ENCODE measurements at places on chromosomes 13 and 19. TPM values are rescaled to one million over a fixed set of nuclear protein-coding genes. Genes with fewer than 3 reads are reported as not detected.

- no peak for DNase-seq
These were observed 18.6 kb upstream of the POSTN start for GRCh38 chr13:37617173-37617572.

- no peak for DNase-seq
These were observed 550.5 kb downstream of the IRS2 start for GRCh38 chr13:109235901-109236300.

DNA sequence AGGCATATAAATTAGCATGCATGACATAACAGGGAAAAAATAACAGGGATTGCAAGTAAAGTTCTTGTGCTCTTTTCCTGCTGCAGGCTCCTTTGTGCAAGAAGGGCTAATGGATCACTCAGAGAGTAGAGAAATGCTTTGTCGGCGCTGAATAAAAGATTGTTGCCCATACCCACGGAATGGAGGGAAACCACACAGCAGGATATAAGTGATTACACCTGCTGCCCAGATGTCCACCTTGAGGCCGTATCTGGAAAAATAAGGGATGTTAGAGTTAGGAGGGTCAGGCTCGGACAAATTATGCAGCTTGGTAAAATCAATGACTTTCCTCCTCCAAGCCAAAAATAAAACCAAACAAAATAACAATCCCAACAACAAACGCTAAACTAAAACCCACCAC is 322.3 kb downstream of the DCLK1 start:
- no peak for DNase-seq

- no peak for DNase-seq
These were observed 16.1 kb downstream of the LSM14A start for GRCh38 chr19:34188408-34188807.

GRCh38 chr19:3474614-3475013 is 5.7 kb downstream of the SMIM24 start:
- no peak for DNase-seq

Gene ZNF98
- total RNA-seq = 0.24 TPM

Gene SIGLEC8
- total RNA-seq = 1.4 TPM

- no peak for DNase-seq
These were observed 59.9 kb upstream of the TPP2 start for GRCh38 chr13:102536695-102537485.

GRCh38 chr19:6499052-6499790 is 2.9 kb downstream of the TUBB4A start:
- DNase-seq = no peak

GRCh38 chr19:55552620-55553019 is 7.3 kb upstream of the SBK3 start:
- no peak for DNase-seq

GRCh38 chr19:47309038-47309437 is 623 bp upstream of the C5AR1 start:
- no peak for DNase-seq

Gene CEACAM3
- total RNA-seq = not detected

Gene SPIB
- not detected for total RNA-seq

GRCh38 chr19:38544569-38545315 is 73.0 kb downstream of the MAP4K1 start:
- no peak for DNase-seq

GRCh38 chr19:18735324-18735723 is 51.8 kb downstream of the CRTC1 start:
- no peak for DNase-seq

GRCh38 chr13:100528353-100528752 is 60.2 kb downstream of the GGACT start:
- no peak for DNase-seq

GRCh38 chr19:31979949-31980670 is 365.3 kb upstream of the ZNF507 start:
- no peak for DNase-seq

Gene SIGLECL1
- total RNA-seq = not detected

DNA sequence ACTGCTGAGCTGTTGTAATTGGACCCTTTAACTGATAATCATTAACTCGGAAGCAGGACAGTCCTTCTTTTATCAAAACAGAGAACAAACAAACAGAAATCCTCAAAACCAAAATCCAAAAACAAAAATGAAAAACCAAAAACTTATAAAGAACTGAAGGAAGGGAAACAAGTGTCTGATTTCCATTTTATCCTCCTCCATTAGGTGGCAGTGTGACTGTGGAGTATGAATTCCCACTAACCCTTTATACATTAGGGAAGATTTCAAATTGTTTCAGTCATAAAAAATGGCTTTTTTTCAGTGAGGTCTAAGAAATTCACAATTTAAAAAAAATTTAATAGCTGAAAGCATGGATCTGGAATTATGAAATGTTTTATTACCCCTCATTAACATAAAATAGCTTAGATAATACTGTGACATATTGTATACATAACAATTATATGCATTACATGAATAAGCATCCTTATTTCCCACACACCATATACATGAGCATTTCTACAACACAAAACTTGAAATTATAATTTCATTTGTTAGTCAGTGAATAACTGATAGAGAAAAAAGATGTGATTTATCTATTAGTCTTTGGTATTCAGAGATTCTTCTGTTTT is 1074.3 kb upstream of the PCDH9 start:
- no peak for DNase-seq

DNA sequence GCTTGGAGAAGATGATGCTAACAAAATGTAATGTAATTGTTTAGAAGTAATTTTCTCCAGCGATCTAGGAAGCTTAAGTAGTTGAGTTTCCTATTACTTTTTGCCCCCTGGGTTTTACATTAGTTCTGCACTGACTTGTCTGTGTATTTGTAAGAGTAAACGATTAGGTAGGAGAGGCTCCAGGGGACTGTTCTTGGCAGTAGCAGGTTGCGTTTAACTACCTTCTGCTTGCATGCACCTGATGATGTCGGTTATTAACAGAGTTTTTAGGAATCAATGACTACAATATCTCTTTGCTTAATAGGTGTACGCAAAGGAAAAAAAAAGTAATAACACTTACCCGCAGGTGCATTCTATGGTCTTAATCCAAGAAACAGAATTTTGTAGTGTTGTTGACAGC is 18.3 kb upstream of the UGGT2 start:
- DNase-seq = no peak

Gene MYH14
- total RNA-seq = 10.1 TPM

DNA sequence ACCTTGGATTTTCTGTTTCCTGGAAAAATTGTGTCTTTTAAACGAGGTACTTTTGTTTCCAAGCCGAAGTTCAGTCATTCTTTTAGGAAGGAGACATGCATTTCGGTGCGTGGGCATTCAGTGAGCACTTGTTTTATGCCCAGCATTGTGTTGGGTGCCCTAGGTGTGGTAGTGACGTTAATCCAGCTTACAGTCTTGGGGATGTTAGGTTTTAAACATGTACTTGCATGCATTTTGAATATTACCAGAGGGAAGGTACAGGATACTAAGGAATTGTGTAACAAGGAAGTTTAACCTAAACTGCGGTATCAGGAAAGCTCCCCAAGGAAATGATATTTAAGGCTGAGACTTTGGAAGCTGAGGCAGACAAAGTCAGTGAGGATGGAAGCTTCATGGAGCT is 66.3 kb downstream of the ARHGAP35 start:
- no peak for DNase-seq

DNA sequence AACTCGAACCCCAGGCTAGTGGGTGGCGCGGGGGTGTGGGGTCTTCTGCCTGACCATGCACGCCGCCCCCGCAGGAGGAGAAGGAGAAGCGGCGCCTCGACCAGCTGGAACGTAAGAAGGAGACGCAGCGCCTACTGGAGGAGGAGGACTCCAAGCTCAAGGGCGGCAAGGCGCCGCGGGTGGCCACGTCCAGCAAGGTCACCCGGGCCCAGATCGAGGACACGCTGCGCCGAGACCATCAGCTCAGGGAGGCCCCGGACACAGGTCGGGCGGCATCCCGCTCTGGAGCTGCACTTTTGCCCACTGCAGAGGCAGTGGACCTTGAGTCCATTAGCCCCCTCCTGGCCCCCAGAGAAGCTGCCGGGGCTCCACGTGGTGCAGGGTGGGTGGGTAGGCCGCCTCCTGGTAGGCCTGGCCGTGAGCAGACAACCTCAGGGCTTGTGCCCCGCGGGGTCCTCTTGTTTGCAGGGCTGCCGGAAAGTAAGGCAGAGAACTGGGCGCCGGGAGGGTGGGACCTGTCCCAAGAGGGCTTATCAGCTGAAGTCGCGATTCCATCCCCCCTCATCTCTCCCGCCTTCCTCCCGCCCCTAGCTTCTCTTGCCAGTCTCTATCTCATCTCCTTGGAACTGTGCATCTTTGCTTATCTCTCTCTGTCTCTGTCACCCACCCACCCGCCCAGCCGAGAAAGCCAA is 9.9 kb downstream of the CCDC124 start:
- no peak for DNase-seq

Gene SOX21
- total RNA-seq = not detected

DNA sequence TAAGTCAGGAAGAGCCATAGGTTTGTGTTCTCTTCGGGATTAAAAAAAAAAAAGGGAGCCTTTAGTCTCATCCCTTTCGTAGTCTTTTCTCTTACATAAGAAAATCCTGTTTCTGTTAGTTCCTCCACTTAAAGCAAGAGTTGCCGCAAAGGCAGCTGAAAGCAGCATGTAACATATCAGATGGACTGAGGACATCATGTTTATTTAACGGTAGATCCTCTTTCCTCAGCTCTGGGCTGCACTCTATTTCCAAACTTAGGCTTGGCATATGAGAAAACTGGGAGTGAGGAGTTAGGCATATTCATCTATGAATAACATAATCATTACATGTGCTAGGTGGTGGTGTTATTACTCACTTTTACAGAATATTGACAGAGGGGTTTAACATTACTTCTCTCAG is 391.2 kb downstream of the KLF12 start:
- no peak for DNase-seq

Gene SRRM5
- 0.12 TPM for total RNA-seq

Gene FKBP8
- 193 TPM for total RNA-seq

Gene AMH
- 0.25 TPM for total RNA-seq

DNA sequence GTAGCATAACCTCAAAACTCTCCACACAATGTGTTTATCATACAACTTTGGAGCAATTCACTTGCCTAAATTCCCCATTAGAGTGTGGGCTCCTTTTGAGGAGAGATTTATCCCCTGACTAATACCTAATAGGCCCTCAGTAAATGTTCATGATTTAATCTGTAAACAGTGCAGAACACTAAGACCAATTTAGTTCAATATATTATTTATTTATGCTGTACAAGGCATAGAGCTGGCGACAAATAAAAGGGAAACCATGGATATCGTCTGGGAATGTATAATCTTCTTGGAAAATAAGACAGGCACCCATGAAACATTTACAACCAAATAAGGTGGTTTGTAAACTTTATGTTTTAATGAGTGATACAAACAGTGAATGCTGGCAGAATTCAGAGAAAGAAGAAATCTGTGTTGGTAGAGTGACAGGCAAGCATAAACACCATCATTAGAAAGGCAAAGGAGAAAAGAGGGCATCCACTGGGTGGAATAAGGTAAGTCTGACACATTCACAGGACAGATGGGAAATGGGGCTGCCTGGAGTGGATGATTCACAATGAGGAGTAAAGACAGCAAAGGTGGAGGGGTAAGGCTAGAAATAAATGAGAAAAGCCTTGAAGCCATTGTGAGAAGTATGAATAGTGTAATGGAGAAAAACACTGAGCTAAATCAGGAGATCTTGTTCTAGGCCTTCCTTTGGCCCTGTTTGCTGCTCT is 106.1 kb upstream of the MIR17HG start:
- no peak for DNase-seq

DNA sequence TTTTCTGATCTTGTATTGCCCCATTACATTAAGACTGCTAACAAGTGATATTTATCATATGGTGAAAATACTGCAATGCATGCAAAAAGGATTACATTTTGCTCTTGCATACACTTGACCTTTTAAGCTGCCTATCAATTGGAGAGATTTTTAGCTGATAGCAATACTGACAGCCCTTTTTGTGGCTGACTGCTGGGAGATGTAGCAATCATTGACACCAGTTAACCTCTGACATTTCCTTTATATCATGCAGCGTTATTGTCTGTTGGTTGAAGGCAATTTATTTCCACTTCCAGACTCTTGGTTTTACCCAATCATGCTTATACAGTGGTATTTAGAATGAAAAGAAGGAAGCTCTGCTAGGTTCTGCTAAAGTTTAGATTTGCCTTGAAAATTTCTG is 364.0 kb downstream of the LMO7 start:
- DNase-seq = no peak

- no peak for DNase-seq
These were observed 159.0 kb upstream of the UBL3 start for GRCh38 chr13:30009411-30009810.

DNA sequence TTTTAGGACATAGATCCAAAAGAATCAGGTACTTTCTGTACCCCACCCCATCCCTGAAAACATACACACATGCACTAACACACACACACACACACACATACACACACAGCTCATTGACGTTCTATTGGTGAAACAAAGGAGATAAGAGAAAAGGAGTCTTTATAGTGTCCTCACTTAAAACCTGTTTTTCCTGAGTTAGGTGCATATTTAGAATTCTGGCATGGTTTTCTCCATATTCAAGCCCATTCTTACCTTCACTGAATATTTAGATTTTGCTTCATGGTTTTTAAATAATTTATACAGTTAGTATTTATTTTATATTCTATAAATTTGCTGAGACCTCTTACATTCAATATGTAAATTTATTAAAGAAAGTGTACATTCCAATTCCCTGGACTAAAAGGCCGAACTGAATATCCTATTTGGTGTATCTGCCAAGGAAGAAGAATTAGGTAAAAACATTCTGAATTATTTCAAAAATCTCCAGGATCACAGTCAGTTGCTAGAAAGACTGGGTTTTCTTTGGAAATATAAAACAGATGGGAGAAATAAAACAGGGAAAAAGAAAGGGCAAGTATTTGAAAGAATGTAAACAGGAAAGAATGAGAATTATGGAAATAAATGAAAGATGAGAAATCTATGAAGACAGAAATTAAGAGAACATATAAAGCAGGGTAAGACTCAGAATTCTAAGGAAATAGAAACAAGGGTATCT is 556.2 kb downstream of the KCTD12 start:
- DNase-seq = no peak

GRCh38 chr13:51343475-51343874 is 4.0 kb downstream of the SERPINE3 start:
- DNase-seq = no peak

DNA sequence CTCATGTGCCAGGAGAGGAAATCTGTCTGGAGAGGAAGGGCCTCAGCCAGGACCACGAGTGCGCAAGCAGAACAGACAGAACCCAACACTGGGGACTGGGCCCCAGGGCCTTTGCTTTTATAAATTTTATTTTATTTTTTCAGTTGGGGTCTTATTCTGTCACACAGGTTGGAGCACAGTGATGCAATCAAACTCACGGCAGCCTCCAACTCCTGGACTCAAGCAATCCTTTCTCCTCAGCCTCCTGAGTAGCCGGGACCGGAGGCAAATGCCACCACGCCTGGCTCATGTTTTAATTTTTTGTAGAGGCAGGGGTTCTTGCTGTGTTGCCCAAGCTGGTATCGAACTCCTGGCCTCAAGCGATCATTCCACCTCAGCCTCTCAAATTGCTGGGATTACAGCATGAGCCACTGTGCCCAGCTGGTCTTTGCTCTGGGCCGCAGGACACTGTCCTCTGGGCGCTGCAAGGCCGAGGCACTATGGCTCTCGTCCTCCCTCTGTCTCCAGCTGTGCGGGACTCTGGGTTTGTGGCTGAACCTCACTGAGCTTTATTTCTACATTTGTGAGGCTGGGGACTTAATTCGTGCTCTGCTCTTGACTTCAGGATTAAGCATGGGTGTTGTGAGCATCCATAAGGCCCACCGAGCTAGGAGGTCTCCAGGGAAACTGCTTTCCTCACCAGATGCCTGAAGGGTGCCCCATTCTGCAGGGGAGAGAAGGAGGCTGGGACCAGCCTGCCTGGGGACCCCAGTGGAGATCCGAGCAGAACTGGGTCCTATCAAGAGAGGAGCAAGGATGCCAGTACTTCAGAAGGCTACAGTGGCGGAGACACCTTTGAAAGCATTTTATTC is 144.2 kb upstream of the VSTM2B start:
- DNase-seq = no peak

Measured in omental fat pad (tissue), 4 donors.